ENCODE measurements at places on chromosomes 2 and 18.

- DNase-seq = no peak
Observed at GRCh38 chr18:41155910-41156851, 798.9 kb upstream of the PIK3C3 start.

DNA sequence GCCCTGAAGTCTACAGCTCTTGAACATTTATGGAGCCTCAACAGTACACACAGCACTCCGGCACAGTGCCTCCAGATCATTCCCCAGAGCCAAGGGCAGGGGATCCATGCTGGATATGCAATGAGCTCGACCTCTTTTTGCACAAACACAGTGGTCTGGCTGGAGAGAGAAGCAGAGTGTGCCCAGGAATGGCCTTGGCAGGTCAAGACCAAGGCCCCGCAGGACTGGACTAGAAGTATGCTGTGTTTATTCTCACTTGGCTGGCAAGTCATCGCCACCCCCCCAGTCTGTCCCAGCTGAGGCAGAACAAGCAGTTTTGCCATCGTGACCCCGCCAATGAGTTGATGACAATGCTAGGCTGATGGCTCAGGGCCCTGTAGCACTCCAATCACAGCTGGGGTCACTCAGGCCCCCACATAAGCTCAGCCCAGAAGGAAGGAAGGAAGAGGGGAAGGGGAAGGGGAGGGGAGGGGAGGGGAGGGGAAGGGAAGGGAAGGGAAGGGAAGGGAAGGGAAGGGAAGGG is 212.1 kb downstream of the TTC32 start:
- no peak for DNase-seq

- no peak for DNase-seq
Observed at GRCh38 chr18:74540652-74541421, 6.5 kb downstream of the CNDP1 start.

- DNase-seq = no peak
Observed at GRCh38 chr2:124975648-124976047, 950.6 kb downstream of the CNTNAP5 start.

DNA sequence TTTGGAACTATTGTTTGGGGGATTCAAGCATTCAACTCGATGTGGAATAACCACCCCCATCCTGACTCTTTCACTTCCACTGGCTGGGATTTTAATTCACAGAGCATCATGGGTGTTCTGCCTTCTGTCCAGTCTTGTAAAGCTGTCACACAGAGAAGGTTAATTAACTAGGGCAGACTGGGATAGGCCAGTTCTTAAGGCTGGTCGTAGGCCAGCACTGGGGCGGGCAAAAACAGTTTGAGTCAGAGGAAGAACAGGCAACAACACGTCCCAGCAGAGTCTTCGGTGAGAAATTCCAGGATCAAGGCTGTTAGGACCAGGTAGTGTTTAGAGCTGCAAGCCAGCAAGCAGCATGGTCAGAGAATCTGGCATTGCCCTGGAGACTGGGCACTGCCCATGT is 4.0 kb upstream of the RNF152 start:
- no peak for DNase-seq

DNA sequence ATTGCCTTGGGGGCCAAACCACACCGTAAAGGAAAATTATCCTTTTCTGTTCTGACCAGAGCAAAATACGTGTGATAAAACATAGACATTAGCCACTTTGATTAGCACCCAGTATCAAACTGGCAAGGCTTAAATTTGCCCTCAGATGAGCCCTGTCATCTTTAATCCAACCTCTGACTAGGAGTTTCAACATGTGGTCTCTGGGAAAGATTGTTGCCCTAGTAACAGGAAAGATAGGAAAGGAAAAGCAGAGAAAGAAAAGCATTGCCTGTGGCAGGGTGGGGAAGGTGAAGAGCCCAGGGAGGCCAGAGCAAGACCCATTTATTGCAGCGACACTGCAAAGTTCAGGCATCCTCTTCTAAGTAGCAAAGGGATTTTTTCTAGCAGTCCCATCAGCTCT is 181.5 kb upstream of the SCN7A start:
- no peak for DNase-seq

DNA sequence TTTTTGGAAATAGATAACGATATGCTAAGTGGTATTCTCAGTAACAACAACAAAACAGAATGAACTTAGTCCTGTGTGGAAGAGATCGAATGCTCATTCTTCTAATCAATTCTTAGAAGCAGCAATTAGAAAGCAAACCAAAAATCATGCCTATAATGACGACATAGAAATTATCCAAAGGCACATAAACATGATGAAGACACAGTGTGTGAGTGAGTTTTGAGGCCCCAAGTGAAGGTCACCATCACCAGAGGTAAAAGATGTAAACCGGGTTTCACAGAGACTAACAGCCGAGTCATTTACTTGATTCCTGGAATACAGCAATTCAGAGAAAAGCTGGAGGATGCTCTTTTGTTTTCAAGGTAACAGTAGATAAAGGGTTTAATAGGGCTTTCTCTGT is 509.2 kb downstream of the TDRD15 start:
- DNase-seq = no peak

GRCh38 chr2:173401716-173402326 is 47.1 kb downstream of the CDCA7 start:
- no peak for DNase-seq

- DNase-seq = no peak
Observed at GRCh38 chr2:74499267-74499939, at the start of gene LBX2. TSS of gene LBX2 (minus strand) at chr2:74499603. CDS start at chr2:74499537, 66 bp downstream.

GRCh38 chr2:71578767-71579342 is 125.5 kb downstream of the DYSF start:
- DNase-seq = peak; percentile 22

DNA sequence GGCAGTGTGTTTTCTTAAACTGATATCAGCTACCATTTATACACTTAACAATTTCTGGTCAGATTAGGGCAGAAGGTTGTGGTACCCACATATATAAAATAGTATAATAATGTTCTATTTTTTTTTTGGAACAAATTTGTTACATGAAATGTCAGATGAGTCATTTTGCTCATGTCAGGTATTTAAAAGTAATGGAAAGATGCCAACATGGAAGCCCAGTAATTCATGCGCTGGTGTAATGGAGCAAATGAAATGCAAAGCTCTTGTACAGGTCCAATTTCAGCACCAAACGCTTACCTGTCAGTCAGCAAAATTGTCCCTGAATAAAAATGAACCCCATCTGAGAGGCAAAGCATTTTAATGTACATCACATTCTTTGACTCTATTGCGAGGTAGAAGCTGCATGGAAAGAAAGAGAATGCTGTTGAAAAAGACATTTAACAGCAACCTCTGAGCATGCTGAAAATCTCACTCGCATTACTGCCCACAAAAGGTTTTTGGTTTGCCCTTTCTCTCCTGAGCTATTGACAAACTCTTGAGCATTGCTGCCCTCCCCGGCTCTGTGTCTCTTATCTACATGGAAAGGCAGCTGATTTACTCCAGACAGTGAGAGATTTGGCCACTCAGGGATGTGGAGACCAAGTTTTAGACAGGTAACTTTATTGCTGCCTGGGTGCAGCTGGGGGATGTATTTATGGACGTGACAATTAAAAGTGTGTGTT is 217.5 kb downstream of the CAMKMT start:
- DNase-seq = no peak

DNA sequence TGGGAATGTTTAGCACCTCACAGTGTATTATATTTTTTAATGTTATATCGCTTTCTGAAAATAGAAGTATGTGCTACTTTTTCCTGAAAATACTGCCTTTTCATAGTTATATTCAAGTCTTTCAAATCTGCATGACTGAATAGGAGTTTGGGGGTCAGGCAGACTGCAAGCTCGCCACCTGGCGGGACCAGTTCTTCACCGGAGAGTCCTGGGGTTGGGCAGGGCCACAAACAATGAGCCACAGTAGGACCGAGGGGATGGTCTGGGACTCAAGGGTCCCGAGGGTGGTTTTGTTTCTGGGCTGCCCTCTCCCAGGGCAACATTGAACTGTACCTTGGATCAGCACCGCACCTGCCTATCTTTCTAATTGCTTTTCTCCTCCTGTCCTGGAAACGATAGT is 70.6 kb downstream of the VWA3B start:
- no peak for DNase-seq
